Stimulated activated CD8-positive, alpha-beta memory T cell treated with anti-CD3 and anti-CD28 coated beads, Interleukin-2, amount 100 ng/mL, for 48 hours (primary cell): ENCODE measurements at places on chromosomes 6 and 20.

GRCh38 chr6:157713451-157714152, 109.4 kb upstream of the SNX9 start:
- no peak for DNase-seq

DNA sequence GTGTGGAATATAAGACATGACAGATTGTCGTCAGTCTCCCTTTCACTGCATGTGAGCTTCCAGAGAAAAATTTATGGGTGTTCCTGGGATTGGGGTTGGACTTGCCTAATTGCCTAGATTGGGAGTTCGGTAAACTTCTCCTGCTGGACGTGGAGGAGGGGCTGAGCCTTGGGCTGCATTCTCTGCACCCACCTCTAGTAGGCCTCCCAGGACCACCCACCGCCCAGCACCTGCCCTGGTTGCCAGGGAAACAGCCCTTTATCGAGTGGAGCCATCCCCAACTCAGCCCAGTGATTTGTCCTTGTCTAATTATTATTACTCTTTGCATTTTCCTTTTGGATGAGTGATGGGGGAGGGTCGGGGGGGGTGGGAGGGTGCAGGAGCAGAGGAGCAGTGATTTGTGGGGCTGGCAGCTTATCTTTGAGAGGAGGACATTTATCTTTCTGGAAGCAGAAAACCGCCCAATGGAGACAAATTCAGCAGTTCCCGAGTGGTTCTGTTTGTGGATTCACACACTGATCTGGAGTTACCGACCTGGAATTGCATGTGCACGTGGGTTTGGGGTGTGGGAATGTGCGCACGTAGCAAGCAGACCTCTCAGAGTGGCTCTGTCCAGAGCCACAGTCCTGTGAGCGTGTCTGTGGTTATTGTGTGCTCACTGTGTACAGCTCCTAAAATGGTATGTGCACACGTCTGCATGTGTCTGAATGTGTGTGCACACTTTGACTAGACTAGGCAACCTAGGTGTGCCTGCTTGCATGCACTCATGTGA, 104.5 kb downstream of the DHX35 start:
- DNase-seq = no peak

GRCh38 chr6:131861381-131861780, 53.6 kb downstream of the ENPP1 start:
- no peak for DNase-seq

DNA sequence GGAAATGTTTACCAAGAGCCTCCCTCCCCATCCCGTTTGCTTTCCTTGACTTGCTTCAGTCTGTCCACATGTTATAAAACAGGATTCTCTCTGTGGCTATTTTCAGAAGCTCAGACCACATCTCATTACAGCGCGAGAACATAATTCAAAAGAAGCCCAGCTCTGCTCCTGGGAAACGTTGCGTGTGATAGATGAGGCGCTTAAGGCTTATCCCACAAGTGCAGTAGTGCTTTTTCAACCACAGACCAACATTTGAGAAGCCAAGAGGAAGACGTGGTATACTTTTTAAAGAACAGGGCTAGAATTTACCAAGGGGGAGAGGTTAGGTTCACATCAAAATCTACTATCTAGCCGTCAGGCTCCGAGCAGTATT, 239.5 kb downstream of the SLC24A3 start:
- DNase-seq = no peak

GRCh38 chr6:122758927-122759334, 20.6 kb upstream of the FABP7 start:
- no peak for DNase-seq

GRCh38 chr20:3250091-3250504, 11.1 kb upstream of the SLC4A11 start:
- DNase-seq = no peak

DNA sequence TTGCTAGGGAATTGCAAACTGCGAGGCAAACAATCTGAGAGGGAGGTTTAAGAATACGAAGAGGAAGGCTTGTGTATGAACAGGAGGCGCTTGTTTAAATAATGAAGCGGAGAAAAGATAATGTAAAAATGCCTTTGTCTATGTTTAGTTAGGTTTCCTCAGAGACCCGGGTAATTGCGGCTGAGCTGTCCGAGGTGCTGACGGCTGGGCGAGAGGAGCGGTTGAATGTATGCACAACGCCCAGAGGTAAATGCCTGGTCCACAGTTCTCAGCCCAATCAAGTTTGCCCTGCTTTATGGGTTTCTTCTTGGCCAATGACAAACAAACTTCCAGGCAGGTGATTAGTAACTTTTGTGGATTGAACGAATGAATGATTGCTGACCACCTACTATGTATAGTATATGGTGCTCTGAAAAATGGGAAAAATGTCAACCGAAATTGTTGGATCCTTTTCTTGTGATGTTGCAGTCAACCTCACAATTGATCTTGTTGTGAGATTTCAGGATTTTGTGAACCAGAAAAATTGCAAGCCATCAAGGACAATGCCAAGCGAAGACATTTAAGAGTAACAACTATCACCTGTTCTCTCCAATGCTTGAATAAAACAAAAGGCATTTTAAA, 38.3 kb upstream of the SLC32A1 start:
- DNase-seq = peak; percentile 12

GRCh38 chr20:22689266-22689665, 104.9 kb upstream of the FOXA2 start:
- no peak for DNase-seq
